ENCODE measurements at places on chromosomes 11 and 22.

DNA sequence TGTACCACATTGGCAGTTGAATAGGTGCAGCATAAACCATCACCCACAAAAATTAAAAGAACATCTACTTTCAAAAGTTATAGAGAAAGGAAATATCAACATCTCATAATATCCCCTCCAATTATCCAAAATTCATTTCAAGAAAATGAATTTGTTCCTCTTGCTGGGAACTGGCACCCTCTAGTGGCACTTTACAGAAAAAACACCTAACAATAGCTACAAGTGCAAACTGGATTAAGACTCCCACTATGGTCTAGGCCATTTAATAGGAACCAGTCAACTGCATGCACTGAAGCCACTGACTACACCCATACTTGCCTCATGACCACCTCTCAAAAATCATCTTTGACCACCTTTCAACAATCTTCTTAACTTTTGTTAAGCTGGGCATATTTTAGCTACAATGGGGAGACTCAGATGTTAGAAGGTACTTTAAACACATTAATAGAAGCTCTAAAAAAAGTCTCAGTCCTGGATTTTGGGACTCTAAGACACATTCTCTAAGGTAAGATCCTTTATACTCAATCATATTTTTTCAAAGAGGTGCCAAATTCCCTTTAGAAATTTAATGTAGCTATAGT is 17.3 kb downstream of the TRAF6 start:
- DNase-seq: peak; percentile 11

- no peak for DNase-seq
These were observed 99.8 kb downstream of the ATM start for GRCh38 chr11:108322666-108323065.

DNA sequence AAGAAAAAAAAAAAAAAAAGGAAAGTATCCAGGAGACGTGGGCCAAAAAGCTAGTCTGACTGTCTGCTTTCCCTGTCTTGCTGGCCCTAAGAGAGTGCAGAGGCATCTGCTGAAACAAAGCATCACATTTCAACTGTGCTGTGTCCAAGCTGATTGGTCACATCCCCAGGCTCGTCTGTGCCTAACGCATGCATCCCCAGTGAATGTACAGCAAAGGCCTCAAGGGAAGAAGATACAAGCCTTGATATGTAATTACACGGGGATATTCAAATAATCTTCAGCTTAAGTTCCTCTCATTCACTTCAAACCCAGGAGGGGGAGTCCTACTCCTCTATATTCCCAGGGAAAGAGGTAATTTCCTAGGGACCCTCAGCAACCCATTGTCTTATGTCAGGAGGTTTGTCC is 5.4 kb upstream of the SORL1 start:
- no peak for DNase-seq

DNA sequence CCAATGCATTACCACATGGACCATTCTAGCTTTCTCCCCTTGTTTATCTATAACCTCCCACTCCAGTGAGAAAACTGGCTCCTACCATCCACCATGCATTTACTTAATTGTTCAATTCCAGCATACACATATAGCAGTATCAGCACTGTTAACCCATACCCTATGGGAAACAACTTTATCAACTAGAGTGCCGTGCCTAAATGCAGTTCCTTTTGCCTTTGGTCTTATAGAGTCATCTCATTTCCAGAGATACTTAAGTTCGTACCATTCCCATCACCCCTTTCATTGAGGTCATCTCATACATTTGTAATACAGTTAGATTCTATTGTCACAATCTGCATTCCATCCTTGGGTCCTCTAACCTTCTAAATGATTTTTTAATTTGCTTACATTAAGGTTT is 86.9 kb downstream of the PARVA start:
- no peak for DNase-seq

DNA sequence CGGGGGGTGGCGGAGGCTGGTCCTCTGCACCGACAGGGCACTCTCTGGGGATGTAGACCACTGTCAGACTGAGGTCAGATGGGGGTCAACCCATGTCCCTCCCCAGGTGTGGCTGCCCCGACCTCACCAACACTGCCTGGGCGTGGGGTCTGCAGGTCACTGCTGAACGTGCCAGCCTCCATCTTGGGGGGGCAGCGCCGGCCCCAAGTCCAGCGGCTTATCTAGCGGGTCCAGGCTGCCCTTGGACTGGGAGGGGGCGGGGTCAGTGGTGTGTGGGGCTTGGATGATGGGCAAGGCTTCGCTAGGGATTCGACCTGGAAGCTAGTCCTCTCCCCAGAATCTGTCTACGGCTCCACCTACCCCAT is 178.2 kb downstream of the IGLL1 start:
- DNase-seq: no peak

GRCh38 chr11:69642913-69643632 is 2.1 kb downstream of the CCND1 start:
- DNase-seq: peak; percentile 87

GRCh38 chr11:12787847-12788246 is 113.6 kb downstream of the TEAD1 start:
- DNase-seq: no peak

DNA sequence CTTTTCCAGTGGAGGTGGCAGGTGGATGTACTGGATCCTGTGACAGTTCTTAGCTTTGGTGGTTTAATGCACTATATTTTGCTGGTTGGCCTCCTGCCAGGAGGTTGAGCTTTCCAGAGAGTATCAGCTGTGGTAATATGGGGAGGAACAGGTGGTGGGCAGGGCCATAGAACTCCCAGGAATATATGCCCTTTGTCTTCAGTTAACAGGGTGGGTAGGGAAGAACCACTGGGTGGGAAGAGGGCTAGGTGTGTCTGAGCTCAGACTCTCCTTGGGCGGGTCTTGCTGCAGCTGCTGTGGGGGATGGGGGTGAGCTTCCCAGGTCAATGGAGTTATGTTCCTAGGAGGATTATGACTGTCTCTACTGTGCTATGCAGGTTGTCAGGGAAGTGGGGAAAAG is 203.8 kb downstream of the DLG2 start:
- no peak for DNase-seq

DNA sequence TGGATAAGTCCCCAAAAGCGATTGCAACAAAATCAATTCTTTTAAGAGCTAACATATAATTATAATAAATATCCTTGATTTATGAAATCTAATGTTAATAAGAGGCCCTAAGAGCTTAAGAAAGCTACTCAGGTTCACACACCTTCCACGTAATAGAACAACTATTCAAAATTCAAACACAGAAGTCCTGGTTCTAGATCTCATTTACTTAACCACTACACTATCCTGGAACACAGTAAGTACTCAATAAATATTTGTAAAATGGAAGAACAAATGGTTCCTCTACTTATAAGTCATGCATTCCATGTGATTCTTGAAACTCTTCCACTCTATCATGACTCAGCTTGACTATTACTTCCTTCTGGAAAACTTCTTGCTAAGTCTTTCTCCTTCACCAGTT is 268.2 kb downstream of the FAM181B start:
- DNase-seq: no peak

DNA sequence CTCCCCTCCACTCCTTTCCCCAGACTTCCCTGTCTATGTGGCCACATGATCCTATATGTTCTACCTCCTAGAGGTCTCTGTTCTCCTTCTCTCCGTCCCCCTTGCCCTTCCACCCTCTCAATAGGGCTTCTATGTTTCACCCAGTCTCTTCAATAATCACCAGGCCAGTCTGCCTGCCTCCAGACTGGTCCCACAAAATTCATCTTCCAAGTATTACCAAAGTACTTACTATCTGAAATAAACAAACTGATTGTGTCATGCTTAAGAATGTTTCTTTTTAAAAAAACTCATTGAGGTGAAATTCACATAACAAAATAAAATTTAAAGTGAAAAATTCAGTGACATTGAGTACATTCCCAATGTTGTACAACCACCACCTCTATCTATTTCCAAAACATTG is 44.2 kb downstream of the MTNR1B start:
- no peak for DNase-seq

DNA sequence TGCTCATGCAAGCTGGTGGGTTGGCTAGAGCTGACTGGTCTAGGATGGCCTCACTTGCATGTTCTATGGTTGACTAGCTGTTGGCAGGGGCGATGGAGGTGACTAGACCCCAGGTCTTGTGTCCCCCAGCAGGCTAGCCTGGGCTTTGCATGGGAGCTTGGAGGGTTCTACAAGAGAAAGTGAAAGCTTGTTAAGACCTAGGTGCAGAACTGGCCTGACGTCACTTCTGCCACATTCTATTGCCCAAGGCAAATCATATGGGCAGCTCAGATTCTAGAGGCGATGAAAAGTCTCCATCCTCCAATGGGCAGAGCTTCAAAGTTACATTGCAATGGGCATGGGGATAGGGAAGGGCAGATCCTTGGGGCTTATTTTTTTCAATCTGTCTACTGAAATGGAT is 170.9 kb downstream of the MIAT start:
- no peak for DNase-seq

DNA sequence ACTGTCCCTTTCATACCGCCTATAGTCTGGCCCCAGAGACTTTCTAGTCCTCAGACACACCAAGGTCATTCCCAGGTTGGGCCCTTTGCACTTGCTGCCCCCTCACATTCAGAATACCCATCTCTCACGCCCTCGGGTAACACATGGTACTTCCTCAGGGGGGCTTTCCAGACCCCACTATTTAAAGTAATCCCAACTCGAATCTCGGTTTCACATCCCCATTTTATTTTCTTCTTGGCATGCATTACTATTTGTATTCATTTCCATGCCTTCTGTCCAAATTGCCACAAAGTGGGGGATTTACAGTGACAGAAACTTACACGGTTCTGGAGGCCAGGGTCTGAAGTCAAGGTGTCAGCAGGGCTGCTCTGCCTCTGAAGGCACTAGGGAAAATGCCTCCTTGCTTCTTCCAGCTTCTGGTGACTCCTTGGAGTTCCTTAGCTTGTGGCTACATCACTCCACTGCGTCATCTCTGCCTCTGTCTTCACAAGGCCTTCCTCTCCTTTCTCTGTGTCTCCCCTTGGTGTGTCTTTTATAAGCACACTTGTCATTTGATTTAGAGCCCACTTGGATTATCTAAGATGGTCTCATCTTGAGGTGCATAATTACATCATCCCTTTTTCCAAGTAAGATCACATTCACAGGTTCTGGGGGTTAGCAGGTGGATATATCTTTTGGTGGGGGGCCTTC is 15.1 kb downstream of the RCN1 start:
- DNase-seq: no peak

- no peak for DNase-seq
These were observed 12.5 kb upstream of the TP53I11 start for GRCh38 chr11:44963136-44963535.

GRCh38 chr11:68303083-68303482 is 9.3 kb upstream of the LRP5 start:
- DNase-seq: no peak

Measured in activated naive CD8-positive, alpha-beta T cell treated with anti-CD3 and anti-CD28 coated beads for 36 hours (primary cell).